Putamen (tissue), 1 donor: ENCODE measurements at places on chromosomes 4 and X.

GRCh38 chr4:128550060-128550459 lies 259.4 kb upstream of the JADE1 start:
- no peak for DNase-seq

DNA sequence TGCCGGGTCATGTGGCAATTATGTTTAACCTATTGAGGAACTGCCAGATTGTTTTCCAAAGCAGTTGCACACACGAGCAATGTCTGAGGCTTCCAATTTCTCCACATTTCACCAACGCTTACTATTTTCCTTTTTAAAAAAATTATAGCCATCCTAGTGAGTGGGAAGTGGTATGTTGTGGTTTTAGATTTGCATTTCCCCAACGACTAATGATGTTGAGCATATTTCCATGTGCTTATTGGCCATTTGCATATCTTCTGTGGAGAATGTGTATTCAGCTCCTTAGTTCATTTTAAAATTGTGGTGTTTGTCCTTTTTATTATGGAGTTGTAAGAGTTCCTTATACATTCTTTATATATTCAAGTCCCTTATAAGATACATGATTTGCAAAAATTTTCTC lies 60.2 kb downstream of the MTMR1 start:
- no peak for DNase-seq

- no peak for DNase-seq
Observed at GRCh38 chrX:54089191-54089590, 44.9 kb upstream of the PHF8 start.

DNA sequence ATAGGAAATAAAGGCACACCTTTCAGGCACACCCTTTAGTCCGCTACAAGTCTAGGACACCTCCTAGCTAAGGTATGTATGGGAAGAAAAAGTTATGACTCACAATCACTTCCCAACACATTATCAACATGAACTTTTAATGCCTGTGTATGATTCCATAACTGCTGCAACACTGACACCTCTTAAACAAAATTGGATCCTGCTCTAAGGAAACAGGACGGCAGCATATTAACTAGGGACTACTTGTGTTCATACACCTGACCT lies 2.4 kb upstream of the PPP3CA start:
- DNase-seq = no peak

DNA sequence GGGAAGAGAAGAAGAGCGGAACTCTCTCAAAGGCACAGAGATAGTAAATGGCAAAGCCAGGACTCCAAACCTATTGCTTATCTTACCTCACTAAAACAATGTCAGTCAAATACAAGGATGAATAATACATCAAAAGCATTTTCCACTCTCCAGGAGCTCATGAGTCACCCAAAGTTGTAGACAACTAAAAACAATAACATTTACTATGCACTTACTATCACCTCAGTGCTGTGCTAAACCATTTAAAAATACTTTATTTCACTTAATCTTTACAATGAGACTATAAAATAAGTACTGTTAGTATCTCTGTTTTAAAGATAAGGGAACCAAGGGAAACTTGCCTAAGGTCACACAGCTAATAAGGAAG lies 163.2 kb upstream of the SPANXC start:
- DNase-seq = no peak

DNA sequence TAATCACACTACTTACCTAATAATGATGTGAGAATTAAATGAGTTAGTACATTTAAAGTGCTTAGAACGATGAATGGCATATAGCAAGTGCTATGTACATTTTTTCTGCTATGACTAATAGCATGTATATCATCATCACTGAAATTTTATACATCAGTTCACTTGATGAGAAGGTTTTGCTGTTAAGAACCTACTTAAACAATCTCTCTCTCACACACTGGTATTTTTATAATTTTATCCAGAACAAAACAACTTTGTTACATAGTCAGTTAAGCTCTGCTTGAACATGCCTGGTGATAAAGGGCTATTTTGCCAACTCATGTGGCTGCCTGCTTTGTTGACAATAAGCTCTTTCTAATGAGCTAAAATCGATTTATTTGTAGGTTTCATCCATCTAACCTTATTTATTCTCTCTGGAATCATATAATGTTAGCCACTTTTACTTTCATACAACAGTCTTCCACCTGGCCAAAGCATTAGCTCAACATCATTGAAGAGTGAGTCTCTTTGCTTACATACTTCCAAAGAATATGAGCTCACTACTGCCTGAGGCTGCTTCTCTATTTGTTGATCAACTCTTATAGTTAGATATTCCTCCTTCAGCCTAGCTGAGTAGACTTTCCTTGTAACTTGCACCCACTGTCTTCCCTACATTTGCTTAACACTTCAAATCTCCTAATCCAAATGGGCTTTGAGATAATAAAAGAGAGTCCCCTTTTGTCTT lies 372.7 kb upstream of the BOD1L1 start:
- DNase-seq = no peak

DNA sequence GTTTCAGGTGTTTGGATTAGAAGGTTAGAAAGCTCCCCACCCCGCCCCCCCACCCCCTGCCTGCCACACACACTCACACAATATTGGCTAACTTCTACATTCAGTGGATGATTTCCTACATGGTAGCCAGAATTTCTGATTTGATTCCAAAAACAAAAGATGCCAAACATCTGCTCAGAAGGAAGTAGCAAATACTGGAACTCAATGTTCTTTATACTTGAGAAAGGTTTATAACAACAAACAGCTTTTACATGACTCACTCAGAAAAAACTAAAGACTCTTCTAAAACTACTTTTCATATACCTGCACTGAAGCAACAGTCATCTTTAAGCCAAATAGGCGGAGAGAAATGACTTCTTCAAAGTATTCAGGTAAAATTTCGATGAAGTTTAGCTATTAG lies 750.5 kb upstream of the POU3F4 start:
- no peak for DNase-seq

DNA sequence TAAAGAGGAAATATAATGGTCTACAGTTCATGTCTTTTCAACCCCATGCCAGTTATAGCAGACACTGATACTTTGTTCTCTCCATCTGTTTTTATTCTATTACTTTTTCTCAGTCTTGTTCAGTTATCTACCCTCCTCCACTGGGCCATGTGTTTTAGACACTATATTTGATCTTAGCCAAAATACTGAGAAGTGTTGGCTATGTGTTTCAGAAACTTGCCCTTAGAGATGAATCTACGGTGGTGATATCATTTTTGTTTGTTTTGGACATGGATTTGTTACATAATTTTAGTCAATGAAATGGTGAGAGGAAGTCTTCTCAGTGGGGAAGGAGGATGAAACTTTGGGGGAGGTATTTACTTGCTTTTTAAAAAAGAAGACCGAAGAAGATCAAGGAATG lies 211.5 kb upstream of the DDX53 start:
- DNase-seq = no peak

DNA sequence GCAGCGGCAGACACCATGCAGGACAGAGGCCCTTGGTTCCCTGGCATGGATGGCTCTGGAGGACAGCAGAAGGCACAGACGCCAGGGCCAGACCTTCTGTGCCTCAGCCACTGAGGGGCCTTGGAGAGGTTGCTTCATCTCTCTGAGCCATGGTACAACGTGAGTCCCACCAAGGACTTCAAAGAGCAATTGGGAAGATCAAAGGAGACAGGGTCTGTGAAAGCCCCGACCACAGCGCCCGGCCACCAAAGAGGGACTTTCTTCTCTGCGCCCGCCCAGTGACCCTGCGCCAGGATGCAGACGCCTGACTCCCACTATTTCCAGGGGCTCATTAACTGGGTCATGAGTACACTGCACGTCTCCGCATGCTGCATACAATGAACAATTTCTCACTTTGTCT lies 174.0 kb downstream of the AFAP1 start:
- no peak for DNase-seq

DNA sequence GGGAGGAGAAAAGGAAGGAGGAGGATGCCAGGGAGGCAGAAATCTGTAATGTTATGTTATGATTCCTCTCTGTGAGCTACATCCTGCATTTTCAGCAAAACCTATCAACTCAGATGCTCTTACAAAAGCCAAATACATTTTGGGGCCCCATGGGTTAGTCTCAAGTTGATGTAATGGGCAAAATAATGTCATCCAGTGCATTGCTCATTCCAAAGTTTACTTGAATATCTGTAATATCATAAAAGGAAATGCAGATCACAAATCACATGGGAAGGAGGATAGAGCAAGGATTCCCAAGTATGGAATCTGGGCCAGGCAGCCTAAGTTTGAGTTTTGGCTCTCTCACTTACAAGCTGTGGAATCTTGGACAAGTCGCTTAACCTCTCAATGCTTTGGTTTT lies 74.9 kb upstream of the SOD3 start:
- no peak for DNase-seq

GRCh38 chr4:89725268-89725667 lies 111.7 kb downstream of the SNCA start:
- DNase-seq = no peak

DNA sequence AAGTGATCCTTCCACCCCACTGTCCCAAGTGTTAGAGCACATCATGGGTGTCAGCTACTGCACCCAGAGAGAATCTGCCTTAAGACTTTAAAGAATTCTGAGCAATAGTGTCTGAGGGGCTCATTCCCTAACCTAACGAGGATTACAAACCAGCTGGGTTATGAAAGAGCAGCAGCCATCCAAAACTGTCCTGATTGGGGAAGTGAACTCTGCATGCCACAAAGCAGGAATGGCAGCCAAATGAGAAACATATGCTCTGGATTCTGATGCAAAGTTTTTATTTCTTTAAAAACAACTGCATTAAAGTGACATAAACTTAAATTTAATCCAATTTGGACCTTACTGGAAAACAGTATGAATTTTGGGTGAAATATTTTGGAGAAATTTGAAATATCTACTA lies 103.2 kb downstream of the ANXA3 start:
- DNase-seq = no peak

DNA sequence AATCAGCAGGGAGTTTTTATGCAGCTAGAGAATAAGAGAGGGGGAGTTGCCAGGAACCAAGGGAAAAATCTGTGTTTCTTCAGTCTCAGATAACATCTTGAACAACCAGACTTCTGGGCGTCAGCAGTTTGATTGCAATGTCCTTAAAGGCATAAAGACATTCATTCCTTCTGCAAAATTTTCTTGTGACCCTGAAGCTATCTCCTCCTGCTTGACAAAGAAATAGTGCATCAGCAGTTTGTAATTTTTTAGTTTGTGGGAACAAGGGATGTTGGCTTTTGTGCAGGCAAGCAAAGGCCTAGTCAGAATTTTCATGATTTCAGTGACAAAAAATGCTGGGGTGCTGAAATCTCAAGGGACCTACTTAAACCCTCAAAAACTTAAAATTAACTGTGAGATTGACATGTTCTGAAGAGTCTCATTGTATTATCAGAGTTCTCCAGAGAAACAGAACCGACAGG lies 125.8 kb upstream of the UNC5C start:
- DNase-seq = no peak

- DNase-seq = no peak
Observed at GRCh38 chr4:25658357-25658771, 2.7 kb downstream of the SLC34A2 start.

DNA sequence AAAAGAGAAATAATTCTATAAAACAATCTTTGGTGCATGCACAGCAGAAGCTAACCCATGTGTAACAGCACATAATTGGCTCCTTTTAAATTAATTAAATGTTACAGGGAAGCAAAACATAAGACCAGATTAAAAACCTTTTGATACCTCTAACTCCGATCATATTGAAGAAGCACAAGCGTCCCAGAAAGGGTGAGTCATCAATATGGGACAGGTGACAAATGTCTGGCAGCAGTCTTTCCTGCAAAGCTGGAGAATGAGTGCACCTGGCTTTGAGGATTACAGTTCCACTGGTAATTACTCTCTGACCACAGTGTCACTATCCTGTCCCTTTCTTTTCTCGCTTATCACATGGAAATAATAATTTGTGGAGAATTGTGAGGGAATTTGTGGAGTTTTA lies 94.6 kb downstream of the FAM9B start:
- peak; percentile 18 for DNase-seq

GRCh38 chrX:38320819-38321218 lies 6.5 kb downstream of the RPGR start:
- DNase-seq = no peak

- DNase-seq = no peak
Observed at GRCh38 chrX:2664502-2664901, 26.6 kb upstream of the CD99 start.
